ENCODE measurements at places on chromosomes 16 and 17.

GRCh38 chr16:79931721-79932120, 331.2 kb upstream of the MAF start:
- DNase-seq, result no peak

GRCh38 chr16:66619534-66620428, 15.3 kb downstream of the CMTM3 start:
- DNase-seq, result peak; percentile 51

GRCh38 chr17:80649672-80650330, 105.2 kb downstream of the RPTOR start:
- peak; percentile 79 for DNase-seq

DNA sequence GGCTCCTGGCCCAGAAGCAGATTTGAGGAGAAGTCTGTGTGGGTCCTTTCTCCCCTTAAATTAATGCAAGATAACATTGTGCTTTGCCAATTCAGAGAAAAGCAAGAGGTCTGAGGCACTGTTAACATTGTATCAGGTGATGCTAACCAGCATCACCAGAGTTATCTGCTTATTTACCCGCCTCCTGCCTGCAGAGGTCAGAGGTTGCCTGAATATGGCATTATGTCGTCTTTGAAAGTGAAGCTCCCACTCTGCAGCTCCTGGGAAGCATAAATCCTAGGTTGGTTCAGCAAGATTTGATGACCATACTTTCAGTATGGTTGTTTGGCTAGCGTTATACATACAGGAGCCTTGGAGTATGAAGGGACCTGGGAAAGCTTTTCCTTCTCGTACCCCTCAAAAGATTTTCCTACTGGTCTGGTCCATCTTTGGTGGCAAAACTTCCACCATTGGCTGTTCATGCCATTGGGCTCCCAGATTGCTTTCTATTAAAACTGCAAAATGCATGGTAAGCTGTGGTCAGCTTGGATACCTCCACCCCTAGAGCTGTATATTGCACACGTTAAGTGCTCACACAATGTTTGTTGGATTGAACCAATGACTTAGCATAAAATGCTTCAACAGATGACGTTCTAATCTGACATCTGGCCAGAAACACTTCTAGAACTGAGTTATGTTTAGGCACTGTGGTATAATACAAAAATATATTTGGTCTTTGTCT, 24.1 kb downstream of the CHD9 start:
- DNase-seq, result peak; percentile 73

GRCh38 chr16:10226987-10227306, 44.7 kb upstream of the GRIN2A start:
- no peak for DNase-seq

DNA sequence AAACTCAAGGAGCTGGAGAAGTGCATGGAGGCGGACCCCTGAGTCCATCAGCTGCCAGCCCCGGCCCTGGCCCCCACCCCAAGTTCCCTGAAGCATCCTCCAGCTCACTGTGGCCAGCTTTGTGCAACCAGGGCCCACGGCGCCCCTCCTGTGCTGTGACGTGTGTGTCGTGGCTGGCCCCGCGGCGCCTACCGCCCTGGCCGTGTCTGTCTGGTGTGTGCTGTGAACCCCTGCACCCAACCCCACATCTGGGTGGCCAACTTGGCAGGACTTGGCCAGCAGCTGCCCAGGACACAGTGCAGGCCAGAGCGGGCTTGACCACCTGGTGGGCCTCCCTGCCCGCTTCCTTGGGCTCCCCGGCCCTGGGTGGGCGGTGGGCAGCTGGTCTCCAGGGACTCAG, 3.2 kb downstream of the TSR3 start:
- no peak for DNase-seq

GRCh38 chr17:47057830-47058229, 78.8 kb upstream of the RPRML start:
- DNase-seq, result no peak

- DNase-seq, result peak; percentile 58
Measured at GRCh38 chr17:9356488-9356911, 219.1 kb downstream of the STX8 start.

GRCh38 chr16:21224800-21225199, 8.7 kb upstream of the ANKS4B start:
- DNase-seq, result no peak

- peak; percentile 20 for DNase-seq
Measured at GRCh38 chr16:50209546-50210265, 56.6 kb downstream of the TENT4B start.

- peak; percentile 73 for DNase-seq
Measured at GRCh38 chr17:36592316-36592715, 637 bp downstream of the DHRS11 start.

DNA sequence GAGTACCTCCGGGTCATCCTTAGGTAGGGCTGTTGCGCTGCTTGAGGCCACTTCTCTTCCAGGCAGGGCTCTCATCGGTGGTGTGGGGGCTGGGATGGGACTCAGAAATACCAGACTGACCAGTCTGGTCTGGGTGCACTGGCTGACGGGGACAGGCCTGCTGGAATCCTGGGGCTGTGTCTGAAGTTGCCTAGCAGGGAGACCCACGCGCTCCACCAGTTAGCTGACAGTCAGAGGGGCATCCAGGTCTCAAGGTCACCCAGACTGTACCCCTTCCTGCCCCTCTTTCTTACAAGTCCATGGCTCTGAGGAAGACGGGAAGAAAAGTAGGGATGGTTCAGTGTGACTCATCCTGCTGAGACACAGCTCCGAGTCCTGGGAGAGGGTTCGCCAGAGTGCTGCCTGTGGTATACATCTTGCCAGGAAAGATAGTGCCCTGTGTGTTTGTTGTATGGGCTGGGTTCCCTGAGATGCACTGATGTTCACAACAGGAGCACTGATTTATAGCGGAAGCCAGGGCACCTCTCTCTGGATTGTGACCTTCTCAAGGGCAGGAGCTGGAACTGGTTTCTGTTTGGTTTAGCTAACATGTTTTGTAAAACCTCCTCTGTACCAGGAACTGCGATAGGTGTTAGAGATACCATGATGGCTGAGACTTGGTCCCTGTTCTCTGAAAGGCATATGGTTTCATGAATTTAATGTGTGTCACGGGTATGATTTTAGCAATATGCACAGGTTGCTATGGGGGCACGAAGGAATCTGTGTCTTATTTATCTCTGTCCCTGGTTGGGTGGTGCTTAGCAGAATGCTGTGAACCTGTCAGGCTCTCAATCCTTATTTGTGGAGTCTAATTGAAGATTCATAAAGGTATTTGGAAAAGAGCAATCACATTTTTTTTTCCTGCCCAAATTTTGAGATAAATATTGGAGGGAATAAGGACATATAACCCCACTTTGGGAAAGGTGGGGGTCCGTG, 97.5 kb downstream of the OR1D5 start:
- DNase-seq, result no peak

- DNase-seq, result no peak
Measured at GRCh38 chr16:22250522-22250921, 44.4 kb downstream of the EEF2K start.

- DNase-seq, result no peak
Measured at GRCh38 chr16:29694384-29695195, 15.6 kb downstream of the QPRT start.

GRCh38 chr16:67514382-67514828, 14.2 kb upstream of the RIPOR1 start:
- DNase-seq, result peak; percentile 96

DNA sequence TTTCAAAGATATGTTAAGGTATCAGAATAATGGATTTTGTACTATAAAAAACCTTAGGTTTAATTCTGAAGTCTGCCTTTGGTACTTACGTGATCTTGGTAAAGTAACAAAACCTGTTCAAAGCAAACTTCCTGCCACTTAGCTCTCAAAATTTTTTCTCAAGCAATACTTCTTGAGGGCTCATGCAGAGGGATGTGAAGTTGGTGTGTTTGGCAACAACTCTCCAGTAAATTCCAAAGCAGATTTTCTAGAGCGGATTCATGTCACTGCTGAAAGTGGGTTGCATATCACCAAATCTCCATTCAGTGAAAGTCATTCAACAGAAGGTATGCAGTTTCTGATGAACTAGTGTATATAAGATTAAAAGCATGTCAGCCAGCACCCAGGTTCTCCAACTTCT, 856.7 kb downstream of the CDH8 start:
- no peak for DNase-seq

DNA sequence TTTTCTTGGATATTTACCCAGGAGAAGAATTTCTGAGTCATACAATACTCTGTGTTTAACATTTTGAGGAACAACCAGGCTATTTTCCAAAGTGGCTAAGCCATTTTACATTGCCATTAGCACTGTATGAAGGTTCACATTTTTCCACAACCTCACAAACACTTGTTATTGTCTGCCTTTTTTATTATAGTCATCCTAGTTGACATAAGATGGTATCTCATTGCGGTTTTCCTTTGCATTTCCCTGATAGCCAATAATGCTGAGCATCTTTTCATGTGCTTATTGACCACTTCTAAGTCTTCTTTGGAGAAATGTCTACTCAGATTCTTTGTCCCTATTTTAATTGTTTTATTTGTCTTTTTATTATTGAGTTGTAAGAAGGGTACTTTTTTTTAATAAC, 107.4 kb upstream of the CES5A start:
- DNase-seq, result no peak

DNA sequence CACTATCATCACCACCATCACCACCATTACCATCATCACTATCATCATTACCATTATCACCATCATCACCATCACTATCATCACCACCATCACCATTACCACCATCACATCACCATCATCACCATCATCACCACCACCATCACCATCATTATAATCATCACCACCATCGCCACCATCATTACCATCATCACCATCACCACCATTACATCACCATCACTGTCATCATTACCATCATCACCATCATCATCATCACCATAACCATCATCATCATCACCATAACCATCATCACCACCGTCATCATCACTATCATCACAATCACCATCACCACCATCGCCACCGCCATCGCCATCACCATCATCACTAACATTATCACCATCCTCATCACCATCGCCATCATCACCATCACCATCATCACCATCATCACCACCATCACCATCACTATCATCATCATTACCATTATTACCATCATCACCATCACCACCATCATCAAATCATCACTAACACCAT, 4.9 kb upstream of the JPH3 start:
- DNase-seq, result no peak

GRCh38 chr16:85662976-85663830, 25.6 kb downstream of the GINS2 start:
- DNase-seq, result no peak

DNA sequence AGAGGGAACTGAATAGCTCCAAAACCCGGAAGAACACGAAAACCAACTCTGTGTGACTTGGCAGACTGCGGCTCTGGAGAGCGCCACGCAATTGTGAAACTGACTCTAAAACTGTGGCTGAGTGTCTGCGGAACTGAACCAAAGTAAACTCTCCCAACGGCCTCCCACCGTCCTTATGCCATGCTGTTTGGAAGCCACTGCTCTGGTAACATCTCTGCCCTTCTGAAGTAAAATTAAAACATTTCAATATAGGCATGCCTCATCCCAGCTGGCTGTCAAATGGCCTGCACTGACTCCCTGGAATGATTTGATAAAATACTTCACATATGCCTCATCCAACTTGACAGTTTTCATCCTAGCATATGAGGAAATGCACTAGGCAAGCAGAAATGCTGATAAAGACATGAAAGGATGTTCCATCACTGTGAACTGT, 70.2 kb downstream of the PARN start:
- DNase-seq, result no peak

- no peak for DNase-seq
Measured at GRCh38 chr16:14011846-14012245, 59.3 kb upstream of the MRTFB start.

DNA sequence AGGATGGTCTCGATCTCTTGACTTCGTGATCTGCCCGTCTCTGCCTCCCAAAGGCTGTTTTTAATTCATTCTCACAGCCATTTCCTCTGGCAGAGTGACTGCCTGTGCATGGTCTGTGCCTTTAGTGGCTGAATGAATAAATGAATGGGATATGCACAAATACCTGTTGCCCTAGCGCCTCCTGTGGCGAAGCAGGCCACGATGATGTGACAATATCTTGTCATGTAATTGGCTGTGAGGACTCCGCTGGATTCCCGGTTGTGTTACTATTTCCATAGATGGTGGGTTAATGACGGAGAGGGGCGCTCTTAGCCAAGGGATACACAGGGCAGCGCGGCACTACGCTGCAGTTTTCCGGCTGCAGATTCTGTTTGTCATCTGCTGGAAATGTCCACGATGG, 26.8 kb upstream of the ENDOV start:
- no peak for DNase-seq

GRCh38 chr16:46765050-46765449, 16.9 kb upstream of the MYLK3 start:
- DNase-seq, result peak; percentile 50

GRCh38 chr16:27977966-27978365, 85.5 kb downstream of the GSG1L start:
- no peak for DNase-seq

- no peak for DNase-seq
Measured at GRCh38 chr16:88453217-88453531, at the start of gene ZFPM1. TSS of gene ZFPM1 (plus strand) at chr16:88453280. CDS start at chr16:88453639, 359 bp downstream.

DNA sequence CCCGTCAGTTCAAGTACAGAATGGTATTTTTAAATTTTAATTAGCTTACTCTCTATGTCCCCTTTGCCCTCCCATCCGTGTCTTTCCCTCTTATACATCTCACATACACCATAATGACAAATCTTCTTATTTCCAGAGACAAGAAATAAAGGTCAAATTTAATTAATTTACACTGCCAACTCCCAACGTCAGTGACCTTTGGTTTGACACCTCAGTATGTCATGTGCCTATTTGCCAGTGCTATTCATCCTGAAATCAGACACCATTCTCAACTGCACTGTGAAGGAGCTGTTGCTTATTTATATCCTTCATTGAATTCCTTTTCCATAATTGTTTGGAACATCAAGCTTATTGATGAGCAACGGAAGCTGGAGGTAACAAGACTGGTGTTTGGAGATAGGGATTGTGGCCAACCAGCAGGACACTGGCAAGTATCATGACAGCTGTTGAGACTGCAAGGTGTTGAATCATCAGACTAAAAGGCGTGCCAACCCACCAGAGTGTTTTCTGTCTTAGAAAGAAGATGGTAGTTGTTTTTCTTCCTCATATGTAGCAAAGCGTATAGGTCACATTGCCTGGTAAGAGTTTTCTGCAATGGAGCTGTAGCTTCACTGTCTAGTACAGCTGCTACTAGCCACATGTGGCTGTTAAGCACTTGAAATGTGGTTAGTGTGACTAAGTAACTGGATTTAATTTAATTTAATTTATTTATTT, 12.5 kb downstream of the CALCOCO2 start:
- no peak for DNase-seq

DNA sequence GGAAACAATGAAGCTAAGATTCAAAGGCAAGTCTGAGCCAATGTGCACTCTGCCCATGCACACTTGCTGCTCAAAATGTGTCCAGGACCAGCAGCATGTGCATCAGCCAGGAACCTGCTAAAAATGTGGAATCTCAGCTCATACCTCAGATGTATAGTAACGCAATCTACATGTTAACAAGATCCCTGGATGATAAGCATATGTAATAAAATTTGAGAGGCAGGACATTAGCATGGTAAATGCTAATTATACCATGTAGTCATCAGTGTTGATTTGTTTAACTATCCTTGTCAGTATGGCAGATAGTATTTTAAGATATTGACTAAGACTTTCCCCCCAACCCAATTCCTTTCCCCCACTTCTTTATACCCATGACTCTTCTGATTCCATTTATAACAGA, 379.6 kb downstream of the TOX3 start:
- no peak for DNase-seq

Measured in hematopoietic multipotent progenitor cell treated with erythropoietin and hydrocortisone succinate and interleukin-3 and kit ligand, for 4 days (in vitro differentiated cells).